ENCODE measurements at places on chromosomes 13 and 19.
A peak's percentile ranks its signal among the peaks of the same experiment; 100 is the strongest.

GRCh38 chr19:3450796-3451411, 29.4 kb downstream of the SMIM24 start:
- DNase-seq, result no peak

- DNase-seq, result no peak
Measured at GRCh38 chr19:4896372-4896771, 6.3 kb downstream of the ARRDC5 start.

- peak; percentile 25 for DNase-seq
Measured at GRCh38 chr13:28582225-28582891, 76.6 kb upstream of the POMP start.

GRCh38 chr13:95243207-95243606, 58.0 kb downstream of the ABCC4 start:
- DNase-seq, result no peak

- DNase-seq, result no peak
Measured at GRCh38 chr13:73131247-73131646, 72.4 kb downstream of the KLF5 start.

DNA sequence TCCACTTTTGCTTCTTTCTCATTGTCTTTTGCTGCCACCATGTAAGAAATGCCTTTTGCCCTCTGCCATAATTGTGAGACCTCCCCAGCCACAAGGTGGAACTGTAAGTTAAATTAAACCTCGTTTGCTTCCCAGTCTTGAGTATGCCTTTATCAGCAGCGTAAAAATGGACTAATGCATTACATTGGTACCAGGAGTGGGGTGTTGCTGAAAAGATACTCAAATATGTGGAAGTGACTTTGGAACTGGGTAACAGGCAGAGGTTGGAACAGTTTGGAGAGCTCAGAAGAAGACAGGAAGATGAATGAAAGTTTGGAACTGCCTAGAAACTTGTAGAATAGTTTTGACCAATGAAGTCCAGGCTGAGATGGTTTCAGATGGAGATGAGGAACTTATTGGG, 115.2 kb downstream of the B3GLCT start:
- no peak for DNase-seq

GRCh38 chr19:17576758-17577456, 21.5 kb downstream of the COLGALT1 start:
- peak; percentile 62 for DNase-seq

GRCh38 chr13:112449545-112449930, 73.4 kb downstream of the SPACA7 start:
- DNase-seq, result no peak

- no peak for DNase-seq
Measured at GRCh38 chr19:3780786-3781304, 5.3 kb downstream of the MATK start.

Measured in stimulated activated CD4-positive, alpha-beta T cell treated with anti-CD3 and anti-CD28 coated beads, Interleukin-1b, Interleukin-23, amount 100 ng/mL, for 48 hours (primary cell).